ENCODE measurements at places on chromosomes 2 and 18. TPM values are rescaled to one million over a fixed set of nuclear protein-coding genes. Genes with fewer than 3 reads are reported as not detected.

SYT4 gene
- total RNA-seq, result not detected

CD8A gene
- total RNA-seq, result 357 TPM

ACOXL gene
- total RNA-seq, result not detected

GRCh38 chr2:86053166-86053565 is 52.5 kb downstream of the POLR1A start:
- H3K4me1 ChIP-seq, result no peaks in the 10 kb centered on the region
- no peak overlapping the region for H3K27ac ChIP-seq
- DNase-seq, result no peak
- H3K4me3 ChIP-seq, result no peak overlapping the region
- H3K27me3 ChIP-seq, result no peaks in the 10 kb centered on the region
- peaks cover 30% of the 10 kb centered on the region for H3K36me3 ChIP-seq

- DNase-seq, result no peak
- H3K36me3 ChIP-seq, result no peaks in the 10 kb centered on the region
- no peak overlapping the region for H3K27ac ChIP-seq
- H3K27me3 ChIP-seq, result no peaks in the 10 kb centered on the region
- H3K4me1 ChIP-seq, result no peaks in the 10 kb centered on the region
These were observed 46.0 kb upstream of the SEC11C start for GRCh38 chr18:59093668-59094067.

Measured in activated naive CD8-positive, alpha-beta T cell treated with anti-CD3 and anti-CD28 coated beads for 36 hours (primary cell).